ENCODE measurements at places on chromosomes 6 and 20. TPM values are rescaled to one million over a fixed set of nuclear protein-coding genes. Genes with fewer than 3 reads are reported as not detected.

The ADTRP gene
- polyA plus RNA-seq, result 53.6 TPM

The CCN6 gene
- polyA plus RNA-seq, result 20.3 TPM

DNA sequence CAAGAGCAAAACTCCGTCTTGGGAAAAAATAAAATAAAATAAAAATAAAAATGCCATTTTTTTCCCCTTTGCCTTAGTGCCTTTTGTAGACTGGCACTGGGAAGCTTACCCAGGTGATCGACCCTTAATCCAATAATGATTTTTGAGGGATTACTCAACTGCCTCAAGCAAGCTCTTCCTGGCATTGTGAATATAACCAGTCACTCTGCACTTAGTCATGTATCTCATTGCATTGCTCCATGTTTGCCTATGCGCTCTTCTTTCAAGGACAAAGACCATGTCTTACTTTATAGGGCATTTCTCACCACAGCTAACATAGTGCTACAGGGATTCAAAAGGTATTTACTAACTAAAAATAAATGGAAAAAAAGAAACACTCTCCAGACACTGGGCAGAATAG, 13.0 kb downstream of the GFOD1 start:
- peak; percentile 83 for DNase-seq

DNA sequence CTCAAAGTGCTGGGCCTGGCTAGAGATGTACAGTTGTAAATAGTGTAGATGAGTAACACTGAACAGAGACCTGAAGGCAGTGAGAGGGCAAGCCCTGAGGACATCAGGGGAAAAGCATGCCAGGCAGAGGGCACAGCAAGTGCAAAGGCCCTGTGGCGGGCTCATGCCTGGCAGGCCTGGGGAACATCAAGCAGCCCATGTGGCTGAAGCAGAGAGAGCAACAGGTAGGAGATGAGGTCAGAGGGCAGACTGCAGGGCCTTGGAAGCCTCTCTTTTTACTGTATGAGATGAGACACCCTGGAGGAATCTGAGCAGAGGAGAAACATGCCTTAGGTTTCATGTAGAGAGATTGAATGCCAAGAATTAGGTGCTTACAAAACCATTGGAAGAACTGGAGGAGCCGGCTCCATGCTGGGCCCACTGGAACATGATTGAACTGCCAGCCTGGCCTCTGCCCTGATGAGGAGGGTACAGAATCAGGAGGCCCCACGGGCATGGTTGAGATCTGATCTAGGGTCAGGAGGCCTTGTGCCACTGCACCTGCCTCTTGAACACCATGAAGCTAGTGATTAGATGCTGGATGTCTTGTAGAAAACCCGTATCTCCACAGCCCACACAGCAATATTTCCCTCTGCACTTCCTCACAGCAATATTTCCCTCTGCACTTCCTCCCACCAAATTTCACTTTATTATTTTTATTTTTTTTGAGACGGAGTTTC, 5.9 kb upstream of the HMGA1 start:
- DNase-seq, result no peak

The PSORS1C2 gene
- not detected for polyA plus RNA-seq

The CTAGE9 gene
- polyA plus RNA-seq, result not detected

The SLC22A2 gene
- not detected for polyA plus RNA-seq

GRCh38 chr6:30793521-30794194, 49.3 kb upstream of the IER3 start:
- no peak for DNase-seq

- DNase-seq, result no peak
These were observed 38.0 kb downstream of the SLC2A4RG start for GRCh38 chr20:63777614-63778013.

The GFOD1 gene
- 5.3 TPM for polyA plus RNA-seq

- DNase-seq, result no peak
These were observed 4.4 kb upstream of the STX16 start for GRCh38 chr20:58646703-58647102.

DNA sequence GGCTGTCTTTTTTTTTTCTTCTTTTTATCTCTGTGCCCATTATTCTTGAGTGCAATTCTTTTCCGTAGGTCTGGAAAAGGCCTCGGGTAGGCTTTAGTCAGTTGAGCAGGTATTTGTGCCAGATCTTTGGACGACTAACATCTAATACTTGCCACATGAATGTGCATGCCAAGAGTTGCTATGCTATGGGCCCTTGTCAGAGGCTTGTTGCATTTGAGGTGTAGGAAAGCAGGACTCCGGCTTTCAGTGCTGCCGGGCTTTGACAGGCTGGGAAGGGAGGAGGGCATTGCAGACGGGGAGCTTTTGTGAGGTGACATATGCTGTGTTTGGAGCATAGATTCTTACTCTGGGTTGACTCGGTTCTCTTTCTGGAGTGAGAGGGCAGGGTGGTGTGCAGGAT, 10.2 kb downstream of the LRRC1 start:
- no peak for DNase-seq

The KIAA0408 gene
- polyA plus RNA-seq, result not detected

- no peak for DNase-seq
These were observed 31.1 kb downstream of the CNKSR3 start for GRCh38 chr6:154479351-154479769.

- no peak for DNase-seq
These were observed 2.0 kb downstream of the ZNF318 start for GRCh38 chr6:43367245-43367984.

- no peak for DNase-seq
These were observed 73.5 kb downstream of the ZFP64 start for GRCh38 chr20:52118016-52118623.

DNA sequence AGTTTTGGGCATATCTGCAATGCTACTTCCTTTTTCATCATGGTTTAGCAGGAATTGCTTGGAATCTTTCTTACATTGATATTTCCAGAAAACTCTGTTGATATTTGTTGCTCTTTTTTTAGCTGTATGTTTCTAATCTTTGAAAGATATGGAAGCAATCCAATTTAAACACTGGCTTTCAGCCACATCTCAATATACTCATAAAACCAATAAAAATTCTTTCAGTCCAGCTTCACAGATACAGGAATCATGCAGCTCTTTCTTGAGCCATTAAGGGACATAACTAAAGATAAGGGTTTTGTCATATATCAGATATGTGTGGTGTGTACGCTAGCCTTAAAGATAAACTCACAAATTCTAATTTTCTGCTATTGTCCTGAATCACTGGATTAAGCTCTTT, 47.4 kb downstream of the PKIB start:
- DNase-seq, result no peak

The DNAH8 gene
- polyA plus RNA-seq, result not detected

GRCh38 chr6:75291331-75291730, 6.7 kb upstream of the TMEM30A start:
- no peak for DNase-seq

DNA sequence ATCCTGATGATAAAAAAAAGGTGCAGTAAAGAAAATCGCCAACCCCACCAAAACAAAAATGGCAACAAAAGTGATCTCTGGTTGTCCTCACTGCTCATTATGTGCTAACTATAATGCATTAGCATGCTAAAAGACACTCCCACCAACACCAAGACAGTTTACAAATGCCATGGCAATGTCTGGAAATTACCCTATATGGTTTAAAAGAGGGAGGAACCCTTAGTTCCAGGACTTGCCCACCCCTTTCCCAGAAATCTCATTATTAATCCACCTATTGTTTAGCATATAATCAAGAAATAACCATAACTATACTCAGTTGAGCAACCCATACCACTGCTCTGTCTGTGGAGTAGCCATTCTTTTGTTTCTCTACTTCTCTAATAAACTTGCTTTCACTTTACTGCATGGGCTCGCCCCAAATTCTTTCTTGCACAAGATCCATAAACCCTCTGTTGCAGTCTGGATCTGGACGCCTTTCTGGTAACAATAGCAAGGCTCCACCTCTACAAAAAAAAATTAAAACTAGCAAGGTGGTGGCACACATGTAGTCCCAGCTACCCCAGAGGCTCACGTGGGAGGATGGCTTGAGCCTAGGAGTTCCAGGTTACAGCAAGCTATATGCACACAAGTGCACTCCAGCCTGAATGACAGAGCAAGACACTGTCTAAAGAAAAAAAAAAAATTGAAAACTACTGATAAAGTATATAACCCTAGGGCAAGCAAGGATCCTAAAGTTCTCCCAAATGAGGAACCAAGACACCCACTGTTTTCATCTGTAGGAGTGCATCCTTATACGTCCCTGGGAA, 278.8 kb upstream of the JARID2 start:
- no peak for DNase-seq

DNA sequence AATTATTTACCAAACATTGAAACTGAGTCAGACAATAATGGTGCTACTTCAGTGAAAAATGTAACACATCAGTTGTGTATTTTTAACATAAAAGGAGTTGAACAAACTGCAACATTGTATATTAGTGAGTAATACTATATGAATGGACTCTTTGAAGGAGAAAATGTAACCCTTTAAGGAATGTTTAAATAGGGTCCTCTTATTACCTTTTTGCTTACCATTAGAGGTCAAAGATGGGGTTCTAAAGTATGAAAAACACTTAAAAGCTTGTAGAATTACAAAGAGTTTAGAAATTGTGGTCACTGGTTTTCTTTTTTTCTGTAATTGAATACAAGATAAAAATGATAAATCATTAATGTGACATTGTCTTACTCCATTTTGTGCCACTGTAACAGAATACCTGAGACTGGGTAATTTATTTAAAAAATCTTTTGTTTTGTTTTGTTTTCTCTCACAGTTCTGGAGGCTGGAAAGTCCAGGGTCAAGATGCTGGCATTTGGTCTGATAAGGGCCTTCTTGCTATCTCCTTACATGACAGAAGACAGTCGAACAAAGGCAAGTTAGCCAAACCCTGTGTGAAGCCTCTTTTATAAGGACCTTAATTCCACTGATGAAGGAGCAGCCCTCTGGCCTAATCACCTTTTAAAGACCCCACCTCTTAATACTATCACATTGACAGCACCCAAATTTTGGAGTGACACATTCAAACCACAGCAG, 43.2 kb downstream of the SESN1 start:
- no peak for DNase-seq

- no peak for DNase-seq
These were observed 93.7 kb downstream of the MYO6 start for GRCh38 chr6:75842732-75843131.

The CLPSL1 gene
- polyA plus RNA-seq, result not detected

GRCh38 chr6:23650676-23651075, 475.3 kb upstream of the NRSN1 start:
- DNase-seq, result no peak

The TGM3 gene
- polyA plus RNA-seq, result not detected

DNA sequence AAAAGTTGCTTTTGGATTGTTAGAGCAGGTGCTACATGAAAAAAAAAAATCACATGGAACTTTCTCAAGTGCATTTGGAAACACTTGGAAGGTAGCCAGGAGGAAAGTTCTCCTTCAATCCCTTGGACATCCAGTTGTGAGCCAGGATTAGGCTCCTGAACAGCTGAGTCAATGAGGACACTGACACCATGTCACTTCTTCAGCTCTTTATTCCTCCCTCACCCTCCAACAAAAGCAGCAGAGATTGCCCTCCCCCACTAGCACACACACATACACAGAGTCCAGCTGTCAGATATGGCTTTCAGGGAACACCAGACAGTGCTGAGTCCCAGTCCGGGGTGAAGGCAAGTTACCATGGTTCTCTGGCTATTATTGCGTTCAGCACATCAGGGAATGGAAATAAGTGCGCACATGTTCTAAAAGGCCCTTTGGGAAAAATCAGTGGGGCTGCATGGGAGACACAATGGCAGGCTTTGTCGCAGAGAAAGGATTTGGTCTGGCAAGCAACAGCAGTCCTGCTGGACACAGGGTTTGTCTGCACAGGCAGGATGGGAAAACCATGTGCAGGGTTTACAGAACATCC, 124.7 kb upstream of the MARCKS start:
- DNase-seq, result no peak

The CYP24A1 gene
- 4.7 TPM for polyA plus RNA-seq

- no peak for DNase-seq
These were observed 251.2 kb downstream of the GJA1 start for GRCh38 chr6:121686611-121687023.

GRCh38 chr20:2429051-2429450, 41.5 kb downstream of the SNRPB start:
- no peak for DNase-seq

GRCh38 chr6:34152042-34152524, 6.2 kb upstream of the GRM4 start:
- no peak for DNase-seq

DNA sequence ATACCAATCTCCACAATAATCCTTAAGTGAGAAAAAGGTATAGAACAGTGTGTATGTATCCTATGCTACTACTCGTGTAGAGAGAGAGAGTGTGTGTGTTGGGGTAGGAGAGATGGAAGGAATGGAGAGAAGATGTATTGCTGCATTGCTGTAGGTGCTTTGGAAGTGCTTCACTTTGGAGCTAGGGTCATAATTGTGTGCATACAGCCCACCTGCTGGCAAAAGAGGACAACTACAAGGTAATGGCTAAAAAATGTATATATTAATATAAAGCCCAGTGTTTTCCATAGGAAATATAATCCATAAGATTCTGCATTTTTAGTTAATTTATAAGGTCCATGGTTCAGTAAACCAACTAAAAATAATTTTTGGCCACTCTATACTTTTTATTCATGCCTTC, 36.1 kb downstream of the SERAC1 start:
- DNase-seq, result peak; percentile 21

DNA sequence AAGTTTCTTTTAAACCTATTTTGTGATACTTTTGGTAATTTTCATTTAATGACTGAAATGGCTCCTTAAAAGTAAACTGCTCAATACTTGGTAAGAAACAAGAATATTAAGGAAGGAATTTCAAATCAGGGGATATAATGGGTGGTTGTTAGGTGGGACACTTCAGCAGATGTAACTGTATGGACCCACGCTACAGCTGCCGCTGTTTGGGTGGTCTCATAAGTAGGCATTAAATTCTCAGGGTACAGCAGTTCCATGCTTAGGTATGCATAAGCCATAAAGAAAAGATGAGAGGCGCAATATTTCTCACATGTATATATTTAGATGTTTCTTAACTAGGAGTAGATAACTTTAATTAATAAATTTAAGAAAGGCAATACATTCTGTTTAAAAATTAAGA, 35.0 kb downstream of the COL19A1 start:
- no peak for DNase-seq

GRCh38 chr20:62598761-62599194, 43.5 kb upstream of the SLCO4A1 start:
- DNase-seq, result no peak

GRCh38 chr20:63094767-63095499, 88.2 kb upstream of the BHLHE23 start:
- no peak for DNase-seq

The IFT52 gene
- 18.7 TPM for polyA plus RNA-seq

DNA sequence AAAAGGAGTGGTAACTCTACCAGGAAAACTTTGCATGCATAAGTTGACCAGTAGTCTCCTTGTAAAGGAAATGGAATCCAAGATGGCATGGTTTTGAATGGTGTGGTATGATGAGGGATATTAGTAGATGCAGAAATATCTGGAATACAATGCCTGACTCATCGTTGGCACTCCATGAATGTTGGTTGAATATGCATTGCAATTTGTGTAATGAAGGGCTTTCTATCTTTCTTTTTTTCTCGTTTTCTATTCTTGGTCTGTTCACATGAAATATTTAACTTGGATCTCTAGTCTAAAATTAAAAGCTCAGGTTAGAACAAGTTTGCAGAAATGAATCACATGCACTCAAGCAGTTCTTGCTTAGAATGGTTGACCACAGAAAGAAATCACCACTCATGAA, 277.3 kb upstream of the PRND start:
- peak; percentile 92 for DNase-seq

GRCh38 chr20:52084727-52085126, 106.9 kb downstream of the ZFP64 start:
- no peak for DNase-seq

The LAMA5 gene
- polyA plus RNA-seq, result 9.7 TPM
